ENCODE measurements at places on chromosomes 3 and 15.

- DNase-seq = no peak
These were observed 30.3 kb upstream of the POLG start for GRCh38 chr15:89364741-89365450.

DNA sequence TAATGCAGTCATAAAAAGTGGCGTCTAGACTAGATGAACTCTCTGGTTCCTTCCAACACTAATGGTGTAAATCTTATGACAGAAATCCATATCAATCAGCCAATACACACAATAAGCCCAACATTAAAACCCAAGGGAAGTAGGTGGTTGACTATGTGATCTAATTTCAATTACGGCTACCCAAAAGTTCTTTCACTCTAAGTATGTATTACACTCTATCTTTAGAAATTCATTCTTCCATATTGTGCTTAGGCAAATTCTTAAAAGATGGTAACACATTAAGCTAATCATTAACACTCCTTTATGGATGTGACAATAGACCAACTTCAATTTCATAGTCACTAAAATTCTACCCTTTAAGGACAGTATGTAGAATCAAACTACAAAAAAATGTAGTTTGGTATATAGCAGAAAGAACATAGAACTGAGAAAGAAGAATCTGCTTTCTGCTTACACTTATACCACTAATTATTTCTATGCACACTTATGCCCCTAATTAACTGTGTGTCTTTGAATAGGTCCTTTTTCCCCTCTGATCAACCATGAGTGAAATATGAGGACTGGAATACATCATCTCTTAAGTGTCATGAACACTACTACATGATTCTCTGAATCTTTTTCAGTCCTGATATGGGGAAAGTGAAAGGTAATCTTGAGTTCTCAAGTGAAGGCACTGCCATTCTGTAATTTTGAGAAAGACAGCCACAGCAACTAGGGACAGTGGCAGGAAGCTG is 557.6 kb downstream of the IGSF11 start:
- no peak for DNase-seq

DNA sequence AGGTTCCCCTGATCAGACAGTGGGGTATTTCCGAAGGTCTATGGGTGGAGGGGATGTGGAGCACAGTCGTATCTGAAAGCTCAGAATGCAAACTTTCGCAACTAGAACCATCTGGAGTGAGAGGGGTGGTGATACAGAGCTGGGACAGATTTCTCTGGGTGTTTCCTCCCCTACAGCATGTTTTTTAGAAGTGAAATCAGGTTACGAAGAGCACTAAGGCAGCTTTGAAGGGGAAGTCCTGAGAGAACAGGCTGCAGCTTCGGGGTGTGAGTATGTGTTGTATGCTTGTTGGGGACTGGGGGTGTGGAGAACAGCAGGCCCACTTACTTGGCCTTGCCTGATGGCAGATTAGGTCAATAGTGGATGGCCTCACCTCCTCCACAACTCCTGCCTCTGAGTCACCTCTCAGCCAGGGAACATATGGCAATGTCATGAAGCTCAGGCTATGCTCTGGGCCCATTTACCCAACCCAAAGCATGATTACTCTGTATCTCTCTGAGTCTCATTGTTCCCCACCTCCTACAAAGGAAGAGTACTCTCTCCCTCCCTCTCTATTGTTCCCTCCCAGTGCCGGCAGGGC is 107.2 kb upstream of the RASGRP1 start:
- DNase-seq = no peak

DNA sequence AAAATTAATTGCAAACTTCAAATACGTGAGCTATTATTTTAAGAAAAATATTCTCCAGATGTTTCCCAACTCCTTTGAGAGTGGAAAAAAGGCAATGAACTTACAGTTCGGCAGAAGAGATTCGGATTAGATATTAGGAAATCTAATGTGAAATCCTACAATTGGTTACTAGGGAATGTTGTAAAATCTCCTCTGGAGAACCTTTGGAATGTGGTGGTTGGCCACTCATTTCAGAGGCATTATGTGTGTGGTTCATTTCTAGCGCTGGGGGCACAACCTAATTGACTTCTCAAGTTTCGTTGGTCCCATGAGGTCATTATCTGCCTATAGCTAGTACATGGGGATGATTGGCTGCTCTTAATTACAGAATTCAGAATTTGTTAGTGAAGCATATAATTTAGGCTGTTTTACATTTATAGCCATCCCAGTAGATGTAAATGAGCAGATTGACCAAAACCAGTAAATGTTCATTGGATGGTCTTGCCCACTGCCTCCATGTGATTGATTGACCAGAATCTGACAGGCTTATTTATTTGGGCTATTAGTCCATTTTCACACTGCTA is 34.6 kb upstream of the CMSS1 start:
- peak; percentile 91 for DNase-seq

DNA sequence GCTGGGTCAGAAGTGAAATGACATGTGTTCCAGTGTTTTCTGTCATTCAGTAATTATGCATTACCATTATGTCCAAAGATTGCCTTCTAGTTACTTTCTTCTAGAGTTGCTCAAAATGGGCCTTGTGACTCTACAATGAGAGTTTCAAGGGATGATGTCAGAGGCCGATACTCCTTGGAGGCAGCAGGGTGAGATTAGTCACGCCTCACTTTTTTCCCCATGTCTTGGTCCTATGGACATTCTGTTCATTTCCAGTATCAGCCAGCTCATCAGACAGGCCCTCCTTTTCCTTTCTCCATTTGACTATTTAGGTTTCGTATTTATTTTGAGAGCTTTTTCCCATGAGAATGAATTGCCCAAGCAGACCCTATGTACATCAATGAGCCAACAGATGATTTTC is 17.5 kb downstream of the VGLL3 start:
- peak; percentile 98 for DNase-seq

GRCh38 chr3:122730240-122730639 is 49.6 kb downstream of the PARP14 start:
- DNase-seq = no peak

GRCh38 chr15:57370929-57371328 is 5.4 kb upstream of the CGNL1 start:
- peak; percentile 8 for DNase-seq

- no peak for DNase-seq
These were observed 11.4 kb downstream of the ACTC1 start for GRCh38 chr15:34783991-34784390.

DNA sequence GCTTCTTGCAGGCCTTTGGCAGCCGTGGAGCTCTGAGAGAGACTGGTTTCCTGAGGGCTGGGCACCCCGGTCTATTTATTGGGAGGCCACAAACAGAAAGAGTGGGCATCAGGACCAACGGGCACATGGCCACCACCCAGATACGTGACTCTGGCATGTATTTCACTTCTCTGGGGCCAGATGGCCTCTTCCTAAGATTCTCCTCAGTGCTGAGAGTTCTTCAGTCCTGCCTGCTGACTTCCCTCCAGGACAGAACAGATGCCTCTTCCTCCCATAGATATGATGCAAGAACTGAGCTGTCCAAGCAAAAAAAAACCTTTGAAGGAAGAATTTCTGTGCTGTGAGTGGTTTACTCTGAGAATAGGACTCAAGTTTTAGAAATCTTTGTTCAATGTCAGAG is 107.7 kb downstream of the IGF2BP2 start:
- DNase-seq = peak; percentile 91

DNA sequence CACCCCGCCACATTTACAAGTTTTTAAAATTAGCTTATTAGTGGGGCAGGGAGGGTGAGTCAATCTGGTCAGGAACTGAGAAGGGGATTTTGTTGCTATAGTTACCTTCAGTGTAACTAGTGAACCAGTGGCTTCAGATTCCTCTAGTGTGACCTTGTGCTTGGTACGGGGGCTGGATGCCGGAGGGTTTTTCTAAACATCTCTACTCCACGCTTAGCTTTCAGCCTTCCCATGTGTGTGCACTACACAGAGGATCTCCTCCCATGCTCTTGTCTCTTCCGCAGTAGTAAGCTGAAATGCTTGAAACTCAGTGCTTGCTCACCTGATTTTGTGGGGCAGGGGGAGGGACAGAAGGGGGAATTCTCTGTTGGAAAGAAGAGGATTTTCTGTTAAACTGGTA is 67.9 kb upstream of the AKAP13 start:
- peak; percentile 94 for DNase-seq

DNA sequence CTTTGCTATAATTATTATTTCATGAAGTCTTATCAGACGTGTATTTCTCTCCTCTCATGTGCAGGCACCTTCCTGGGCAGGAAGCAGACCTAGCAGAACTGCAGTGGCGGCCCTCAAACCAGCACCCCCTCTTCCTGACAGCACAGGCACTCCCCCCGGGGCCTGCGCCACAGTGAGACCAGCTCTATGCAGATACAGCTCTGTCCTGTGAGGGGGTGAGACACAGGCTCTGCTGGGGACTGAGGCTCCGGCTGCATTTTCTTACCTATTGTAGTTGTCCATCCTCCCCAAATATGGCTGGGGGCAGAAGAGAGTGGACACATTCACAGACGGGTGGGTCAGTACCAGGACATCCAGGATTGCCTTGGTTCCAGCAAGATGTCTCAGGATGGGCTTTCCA is 5.0 kb downstream of the CISH start:
- no peak for DNase-seq

- DNase-seq = peak; percentile 20
These were observed 90.1 kb downstream of the NEK10 start for GRCh38 chr3:27279123-27279522.

DNA sequence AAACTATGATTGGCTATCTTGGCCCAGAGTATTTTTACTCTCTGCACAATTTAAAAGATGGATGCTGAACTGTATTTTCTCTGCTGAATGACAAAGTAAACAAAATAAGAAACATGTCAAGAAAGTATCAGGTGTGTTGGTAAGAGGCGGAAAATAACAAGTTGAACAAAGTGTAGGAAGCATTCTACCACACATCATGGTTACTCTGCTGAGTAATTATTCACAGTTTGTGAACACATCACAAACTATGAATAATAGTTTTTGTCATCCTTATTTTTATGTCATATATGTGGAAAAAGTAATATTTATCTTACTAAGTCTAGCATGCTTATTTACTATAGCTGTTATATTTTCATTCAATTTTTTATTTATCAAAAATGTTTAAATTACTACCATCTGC is 229.2 kb downstream of the MBNL1 start:
- no peak for DNase-seq

- no peak for DNase-seq
These were observed 174.3 kb upstream of the MBNL1 start for GRCh38 chr3:152094406-152094805.

GRCh38 chr15:28943611-28944230 is 57.9 kb downstream of the APBA2 start:
- no peak for DNase-seq

- DNase-seq = peak; percentile 83
These were observed 11.8 kb upstream of the USP3 start for GRCh38 chr15:63492541-63493077.

- DNase-seq = peak; percentile 67
These were observed 91.9 kb downstream of the MB21D2 start for GRCh38 chr3:192825657-192826200.

DNA sequence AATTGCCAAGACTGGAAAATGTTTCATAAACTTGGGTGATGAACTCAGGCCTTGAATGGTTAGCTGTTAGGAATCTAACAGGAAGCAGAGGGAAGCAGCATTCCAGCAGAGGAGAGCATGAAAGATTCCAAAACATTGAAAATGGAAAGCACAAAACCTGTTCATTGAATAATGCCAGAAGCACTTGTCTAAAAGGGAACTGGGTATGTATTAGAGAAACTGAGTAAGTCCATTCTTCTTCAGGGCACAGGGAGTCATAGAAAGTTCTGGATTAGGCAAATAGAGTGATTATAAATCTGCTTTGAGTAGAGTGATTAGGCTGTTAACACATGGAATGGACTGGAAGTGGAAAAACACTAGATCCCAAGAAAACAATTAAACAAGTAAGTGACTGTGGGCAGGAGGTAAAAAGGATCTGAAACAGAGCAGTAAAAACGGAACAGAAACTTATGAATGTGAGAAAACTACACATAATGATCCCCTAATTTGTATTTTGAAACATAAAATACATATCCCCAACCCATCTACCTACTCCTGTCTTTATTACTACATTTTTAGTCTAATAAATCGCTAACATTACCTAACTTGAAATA is 343.4 kb downstream of the TBC1D5 start:
- DNase-seq = no peak

DNA sequence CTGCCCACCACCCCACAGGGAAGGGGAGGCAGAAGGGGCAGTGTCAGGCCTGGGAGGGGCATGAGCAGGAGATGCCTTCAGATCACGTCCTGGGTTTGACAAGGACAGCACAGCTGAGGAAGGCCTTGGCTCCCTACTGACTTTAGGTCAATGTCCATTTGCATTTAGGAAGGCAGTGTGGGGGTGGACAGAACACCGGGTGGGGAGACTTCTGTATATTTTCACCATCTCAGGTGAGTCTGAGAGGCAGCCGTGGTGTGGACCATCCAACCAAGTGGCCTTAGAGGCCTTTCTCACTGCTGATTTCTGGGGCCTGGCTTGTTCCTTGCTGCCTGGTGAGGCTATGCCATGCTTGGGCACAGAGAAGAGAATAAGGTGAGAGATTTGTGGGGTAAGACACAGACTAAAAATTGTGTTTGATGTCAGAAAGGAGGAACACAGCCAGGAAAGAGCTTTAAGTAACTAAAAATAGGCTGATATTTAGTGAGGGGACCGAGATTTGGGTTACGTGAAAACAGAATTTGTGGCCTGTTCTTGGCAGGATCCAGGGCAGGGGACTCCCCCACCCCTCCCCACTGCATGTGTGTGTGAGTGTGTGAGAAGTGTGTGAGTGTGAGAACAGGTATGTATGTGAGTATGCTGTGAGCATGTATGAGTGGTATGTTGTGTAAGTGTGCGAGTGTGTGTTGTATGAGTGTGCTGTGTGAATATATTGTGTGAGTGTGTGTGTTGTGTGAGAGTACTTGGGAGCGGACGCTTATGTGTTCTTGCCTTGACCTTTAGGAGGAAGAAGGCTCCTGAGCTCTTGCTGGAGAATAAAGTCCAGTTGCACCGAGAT is 11.8 kb upstream of the PLA2G4E start:
- no peak for DNase-seq

- DNase-seq = peak; percentile 94
These were observed 84.3 kb downstream of the MB21D2 start for GRCh38 chr3:192833177-192833890.

All from iris pigment epithelial cell (primary cell).